Stimulated activated CD8-positive, alpha-beta memory T cell treated with anti-CD3 and anti-CD28 coated beads, Interleukin-2, amount 100 ng/mL, for 1 hour (primary cell): ENCODE measurements at places on chromosomes 5 and 9.

DNA sequence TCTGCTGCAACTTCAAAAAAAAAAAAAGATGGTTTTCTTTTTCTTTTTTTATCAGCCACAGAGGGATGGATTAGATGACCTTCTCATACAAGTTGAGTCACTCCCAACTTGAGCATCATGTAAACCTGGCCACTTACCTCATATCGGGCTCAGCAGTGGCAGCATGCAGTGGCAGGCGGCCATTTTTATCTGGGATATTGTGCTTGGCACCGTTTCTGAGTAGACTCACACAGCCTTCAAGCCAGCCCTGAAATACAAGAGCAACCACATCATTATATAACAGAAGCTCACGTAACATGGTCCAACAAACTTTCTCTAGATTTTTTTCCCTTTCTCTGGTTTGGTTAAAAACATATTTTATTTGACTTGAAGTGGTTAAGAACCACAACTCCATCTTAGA is 62.6 kb downstream of the ANKRD55 start:
- DNase-seq = no peak

DNA sequence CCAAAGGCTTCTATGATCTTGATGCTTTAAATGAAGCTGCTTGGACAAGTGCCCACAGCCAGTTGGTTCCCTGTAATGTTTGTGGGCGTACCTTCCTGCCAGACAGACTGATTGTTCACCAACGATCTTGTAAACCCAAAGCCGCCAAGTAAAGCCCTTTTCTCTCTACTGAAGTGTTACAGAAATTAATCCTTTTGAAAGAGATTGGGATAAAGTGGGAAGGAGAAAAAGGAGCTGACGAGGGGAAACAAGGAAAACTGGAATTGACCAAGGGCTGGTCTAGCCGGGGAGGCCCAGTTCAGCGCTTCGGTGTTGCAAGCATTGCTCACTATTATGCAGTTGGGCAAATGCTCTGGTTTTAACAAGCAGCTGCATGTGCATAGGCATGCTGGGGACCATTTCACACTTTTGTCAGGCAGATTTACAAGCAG is 53.2 kb downstream of the ZNF474 start:
- DNase-seq = no peak

GRCh38 chr5:116865651-116866050 is 291.0 kb upstream of the SEMA6A start:
- no peak for DNase-seq

GRCh38 chr9:32403567-32404260 is 19.3 kb downstream of the ACO1 start:
- no peak for DNase-seq

- DNase-seq = no peak
These were observed 39.3 kb downstream of the AMBP start for GRCh38 chr9:114038724-114039313.

GRCh38 chr5:78483809-78484521 is 123.5 kb downstream of the SCAMP1 start:
- DNase-seq = no peak

DNA sequence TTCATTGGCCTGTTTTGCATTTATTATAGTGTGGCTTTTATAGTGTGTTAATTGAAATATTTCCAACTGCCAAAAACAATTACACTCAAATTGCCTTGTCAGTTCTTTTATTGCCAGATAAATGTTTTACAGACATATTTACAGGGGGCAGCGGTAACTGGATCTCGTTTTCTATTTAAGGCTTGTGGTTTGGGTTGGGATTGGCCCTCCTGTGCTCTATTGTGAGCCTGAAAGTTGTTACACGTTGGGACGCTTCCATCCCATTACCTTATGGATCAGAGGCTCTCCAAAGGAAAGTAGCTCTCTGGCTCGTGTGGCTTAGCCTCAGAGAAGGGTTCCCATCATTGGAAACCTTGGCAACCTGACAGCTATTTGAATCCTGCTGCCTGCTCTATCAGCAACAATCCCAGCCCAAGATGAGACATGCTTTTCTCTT is 20.8 kb downstream of the DNAI1 start:
- no peak for DNase-seq

- DNase-seq = no peak
These were observed 455.8 kb upstream of the PTGER4 start for GRCh38 chr5:40223884-40224402.
